NCI-H1417 treated with DMSO at 0.1 percent for 48 hours (cell line): ENCODE measurements at places on chromosomes 5 and 9.

GRCh38 chr5:60738461-60738860, 38.5 kb upstream of the DEPDC1B start:
- DNase-seq: no peak

DNA sequence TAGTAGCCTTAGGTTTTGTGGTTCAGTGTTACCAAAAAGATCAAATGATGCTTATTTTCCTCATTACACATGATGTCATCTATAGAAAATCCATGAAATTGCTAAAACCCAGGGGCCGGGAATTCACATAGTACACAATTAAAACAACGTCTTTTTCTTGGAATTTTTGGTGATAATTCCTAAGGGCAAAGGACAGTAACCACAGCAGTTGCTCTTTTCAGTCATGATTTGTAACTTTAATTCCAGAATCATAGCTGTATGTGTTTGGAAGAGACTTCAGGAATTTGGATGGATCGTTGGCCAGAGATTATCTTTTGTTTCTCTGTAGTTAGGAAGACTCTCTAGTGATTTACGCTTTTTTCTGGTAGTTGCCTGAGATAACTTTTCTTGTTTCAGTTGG, 748.7 kb downstream of the TLE4 start:
- no peak for DNase-seq

GRCh38 chr9:123686131-123686828, 243.6 kb downstream of the DENND1A start:
- no peak for DNase-seq

GRCh38 chr9:34744295-34745221, 34.6 kb upstream of the CCL21 start:
- DNase-seq: no peak

GRCh38 chr9:89766991-89767390, 162.2 kb downstream of the GADD45G start:
- no peak for DNase-seq

DNA sequence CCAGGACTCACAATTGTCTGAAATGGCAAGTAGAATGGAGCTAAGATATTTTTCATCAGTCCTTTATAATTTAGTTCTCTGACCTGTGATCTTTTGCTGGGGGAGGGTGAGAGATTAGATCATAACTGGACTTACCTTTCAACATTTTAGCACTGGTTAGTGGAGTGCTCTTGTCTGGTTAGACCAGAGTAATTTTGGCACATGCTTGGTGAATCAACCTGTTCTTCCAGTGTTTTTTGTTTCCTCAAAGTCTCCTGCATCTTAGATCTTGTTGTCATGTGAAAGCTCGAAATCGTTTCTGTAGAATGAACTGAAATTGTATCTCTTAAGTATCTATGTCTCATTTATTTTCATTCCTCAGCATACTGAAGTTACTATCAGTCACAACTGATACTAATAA, 122.4 kb downstream of the TLE4 start:
- DNase-seq: no peak

DNA sequence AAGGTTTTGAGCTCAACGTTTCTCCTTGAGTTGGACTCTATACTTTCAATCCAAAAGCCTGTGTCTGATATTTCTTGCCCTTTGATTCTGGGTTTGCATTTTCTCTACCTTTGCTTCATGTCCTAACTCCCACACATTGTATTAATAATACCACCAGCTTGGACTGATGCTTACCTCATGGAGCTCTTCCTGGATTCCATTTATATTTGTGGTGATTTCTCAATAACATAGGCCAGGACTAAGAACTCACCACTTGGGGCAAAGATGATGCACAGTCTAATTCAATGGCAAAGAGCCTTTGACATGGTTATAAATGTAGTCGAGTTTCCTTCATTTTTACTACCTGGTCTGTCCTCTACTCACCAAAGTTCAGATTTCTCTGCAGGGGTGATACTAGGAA, 27.5 kb upstream of the EFNA5 start:
- DNase-seq: no peak

- DNase-seq: no peak
These were observed 853 bp downstream of the DCP2 start for GRCh38 chr5:112977440-112977861.

DNA sequence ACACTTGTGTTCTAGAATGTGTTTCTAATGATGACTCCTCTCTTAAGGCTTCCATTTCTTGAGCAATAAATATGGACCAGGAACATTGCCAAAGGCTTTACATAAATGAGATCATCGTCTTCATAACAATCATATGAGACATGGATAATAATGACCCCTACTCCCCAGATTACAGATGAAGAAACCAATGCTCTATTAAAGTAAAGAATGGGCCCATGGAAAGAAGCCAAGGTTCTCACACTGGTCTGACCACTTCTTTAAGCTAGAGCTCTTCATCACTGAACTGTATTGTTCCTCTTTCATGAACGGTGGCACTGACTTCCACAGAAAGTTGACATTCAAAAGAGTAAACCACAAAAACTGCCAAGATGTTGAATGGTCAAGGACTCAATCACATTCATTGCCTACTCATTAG, 65.3 kb downstream of the MARCHF3 start:
- DNase-seq: no peak

GRCh38 chr5:76256116-76256889, 146.8 kb upstream of the IQGAP2 start:
- DNase-seq: no peak

DNA sequence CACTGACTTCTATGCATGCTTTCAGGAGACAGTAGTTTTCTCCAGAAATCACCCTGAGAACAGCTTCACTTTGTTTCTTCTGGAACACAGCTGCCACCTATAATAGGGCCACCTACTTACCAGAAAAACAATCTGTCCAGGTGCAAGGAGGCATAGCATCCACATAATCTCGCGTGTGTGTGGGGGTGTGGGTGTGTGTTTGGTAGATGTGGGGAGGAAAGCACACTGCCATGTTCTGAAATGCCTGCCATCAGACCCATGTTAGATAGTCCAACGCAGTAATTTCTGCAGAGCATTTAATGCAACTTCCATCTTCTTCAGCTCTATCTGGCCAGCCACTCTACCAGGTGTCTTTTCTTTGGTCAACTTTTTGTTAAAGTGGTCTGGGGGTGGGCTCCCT, 102.9 kb downstream of the ACER2 start:
- DNase-seq: no peak

DNA sequence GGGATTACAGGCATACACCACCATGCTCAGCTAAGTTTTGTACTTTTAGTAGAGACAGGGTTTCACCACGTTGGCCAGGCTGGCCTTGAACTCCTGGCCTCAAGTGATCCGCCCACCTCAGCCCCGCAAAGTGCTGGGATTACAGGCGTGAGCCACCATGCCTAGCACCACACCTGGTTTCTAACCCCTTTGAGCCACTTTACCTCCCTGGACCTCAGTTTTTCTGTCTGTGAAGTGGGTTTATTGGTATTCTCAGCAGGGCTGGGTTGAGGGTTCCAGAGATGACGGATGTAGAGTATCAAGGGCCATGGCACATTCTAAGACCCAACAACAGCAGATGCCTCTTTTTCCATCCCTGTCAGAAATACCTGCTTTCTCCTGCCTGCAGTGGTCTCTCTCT, 38.6 kb downstream of the AMBP start:
- DNase-seq: no peak
